ENCODE measurements at places on chromosomes 2 and 18.
A peak's percentile ranks its signal among the peaks of the same experiment; 100 is the strongest.

GRCh38 chr2:144759746-144760145 lies 239.8 kb upstream of the ZEB2 start:
- no peak for DNase-seq

DNA sequence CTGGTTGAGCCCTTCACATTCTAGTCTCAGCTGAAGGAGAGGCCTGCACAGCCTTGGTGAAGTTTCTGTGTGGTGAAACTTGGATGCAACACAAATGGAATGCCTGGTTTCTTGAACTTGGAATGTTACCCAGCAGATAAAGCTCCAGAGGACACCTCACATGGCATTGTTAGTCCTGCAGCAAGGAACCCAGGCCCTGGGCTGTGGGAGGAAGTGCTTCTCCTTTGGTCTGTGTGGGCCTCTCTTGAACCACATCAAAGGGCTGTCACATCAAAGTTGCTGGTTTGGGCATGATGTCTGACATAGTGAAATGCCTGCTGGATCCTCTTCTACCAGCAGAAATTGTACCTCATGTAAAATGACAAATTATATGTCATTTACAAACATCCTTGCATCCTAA lies 198.5 kb downstream of the FHOD3 start:
- no peak for DNase-seq

- DNase-seq = no peak
Observed at GRCh38 chr2:238314576-238314975, 5.7 kb upstream of the TRAF3IP1 start.

DNA sequence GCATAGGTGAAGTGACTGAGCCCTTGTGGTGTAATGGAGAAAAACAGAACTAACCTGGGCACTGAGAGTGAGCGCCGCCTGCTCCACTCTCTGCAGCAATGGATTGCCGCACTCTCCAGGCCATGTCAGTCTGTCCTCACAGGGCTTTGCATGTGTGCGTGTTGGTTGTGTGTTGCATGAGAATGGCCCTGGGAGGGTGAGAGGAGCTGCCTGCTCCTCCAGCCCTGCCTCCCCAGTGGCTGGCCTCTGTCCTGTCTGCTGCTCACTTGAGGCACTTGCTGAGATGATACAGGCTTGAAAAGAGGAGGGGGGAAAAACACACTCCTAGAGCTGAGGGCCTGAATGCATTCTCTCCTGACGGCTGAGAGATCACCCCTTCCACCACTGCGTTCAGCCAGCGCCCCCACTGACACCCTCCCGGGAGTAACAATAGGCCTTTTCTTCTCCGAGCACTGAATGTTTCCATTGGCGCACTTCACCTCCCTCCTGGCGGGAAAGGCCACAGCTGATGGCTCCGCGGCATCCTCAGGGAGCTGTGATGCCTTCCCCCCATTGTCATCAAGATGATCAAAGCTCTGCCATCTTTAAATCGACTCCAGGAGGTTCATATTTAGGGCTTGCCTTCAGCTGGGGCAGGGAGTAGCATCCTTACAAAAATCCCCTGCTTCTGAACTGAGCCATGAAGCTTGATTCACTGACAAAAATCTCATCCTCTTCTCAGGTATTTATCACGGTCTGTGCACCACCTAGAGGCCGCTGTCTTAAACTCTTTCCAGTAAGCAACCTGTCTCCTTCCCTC lies 49.9 kb upstream of the DAPL1 start:
- DNase-seq = peak; percentile 19

DNA sequence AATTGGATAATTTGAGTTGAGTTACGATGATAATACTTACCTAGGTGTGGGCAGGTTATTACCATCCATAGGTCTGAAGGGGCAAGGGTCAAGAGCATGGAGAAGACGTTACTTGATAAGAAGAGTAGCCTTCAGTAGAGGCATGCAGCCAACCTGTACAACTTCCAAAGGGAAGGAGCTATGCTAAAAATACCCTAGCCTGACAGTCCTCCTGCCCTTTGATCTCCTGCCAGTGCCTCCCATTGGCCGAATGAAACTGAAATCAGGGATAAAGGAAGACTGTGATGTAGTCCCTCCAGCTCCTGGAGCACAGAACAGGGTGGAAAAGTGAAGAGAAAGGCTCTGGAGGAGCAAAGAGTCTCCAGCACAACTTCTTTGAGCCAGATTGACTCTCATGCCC lies 487.4 kb downstream of the ADCYAP1 start:
- DNase-seq = no peak

DNA sequence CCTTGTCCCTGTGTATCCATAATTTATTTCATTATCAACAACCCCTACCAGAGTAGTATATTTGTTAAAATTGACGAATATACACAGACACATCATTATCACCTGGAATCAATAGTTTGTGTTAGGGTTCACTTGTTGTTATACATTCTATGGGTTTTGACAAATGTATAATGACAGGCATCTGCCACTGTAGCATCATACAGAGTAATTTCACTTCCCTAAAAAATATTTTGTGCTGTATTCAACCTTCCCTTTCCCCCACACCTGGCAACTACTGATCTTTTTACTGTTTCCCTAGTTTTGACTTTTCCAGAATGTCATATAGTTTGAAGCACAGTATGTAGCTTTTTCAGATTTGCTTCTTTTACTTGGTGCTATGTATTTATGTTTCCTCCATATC lies 132.0 kb downstream of the ZNF804A start:
- DNase-seq = no peak

- no peak for DNase-seq
Observed at GRCh38 chr2:25305775-25306174, 36.0 kb downstream of the DNMT3A start.

DNA sequence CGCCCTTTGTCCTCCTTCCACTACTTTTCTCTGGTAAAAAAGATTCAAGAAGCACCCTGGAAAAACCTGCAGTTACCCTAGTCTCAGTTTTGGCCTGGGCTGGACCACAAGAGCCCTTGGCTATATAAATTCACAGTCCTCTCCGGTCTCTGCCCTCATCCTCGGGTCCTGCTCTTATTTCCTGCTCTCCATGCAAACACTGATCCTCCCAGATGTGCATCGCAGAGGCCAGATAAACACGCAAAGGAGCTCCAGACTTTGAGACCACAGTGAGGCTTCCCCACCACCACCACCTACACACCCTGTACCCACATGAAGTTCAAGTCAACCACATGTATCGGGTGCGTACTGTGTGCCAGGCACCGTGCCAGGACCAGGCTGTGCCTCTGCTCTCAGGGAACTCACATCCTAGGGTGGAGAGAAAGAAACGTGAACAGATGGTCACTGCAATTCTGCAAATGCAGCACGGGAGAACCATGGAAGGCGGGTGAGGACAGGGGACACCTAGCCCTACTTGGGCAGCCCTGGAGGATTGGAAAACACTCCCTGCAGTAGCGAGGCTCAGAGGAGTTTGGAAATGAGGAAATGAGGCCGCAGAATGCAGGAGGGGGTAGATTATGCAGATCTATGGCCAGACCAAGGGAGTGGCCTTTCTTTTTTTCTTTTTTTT lies 7.4 kb downstream of the CTDSP1 start:
- no peak for DNase-seq

DNA sequence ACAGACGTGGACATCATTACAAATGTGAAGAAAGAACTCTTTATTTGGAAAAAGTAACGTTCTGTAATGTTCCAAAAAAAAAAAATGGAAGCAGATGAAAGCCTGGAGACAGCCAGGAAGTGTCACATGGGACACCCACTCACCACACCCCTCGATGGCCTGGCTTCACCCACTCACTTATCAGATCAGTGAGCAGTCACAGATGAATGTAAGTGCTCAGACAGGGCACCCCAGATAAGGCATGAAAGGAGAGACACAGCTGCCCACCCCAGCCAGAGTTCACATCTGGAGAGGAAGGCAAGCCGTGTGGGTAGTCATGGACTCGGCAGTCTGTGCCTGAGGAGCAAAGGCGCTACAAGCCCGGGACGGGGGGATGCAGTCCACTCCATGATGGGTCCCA lies 105.2 kb downstream of the SEPTIN10 start:
- no peak for DNase-seq

- no peak for DNase-seq
Observed at GRCh38 chr2:226181909-226182308, 617.7 kb downstream of the IRS1 start.

GRCh38 chr2:172448544-172449267 lies 21.3 kb downstream of the ITGA6 start:
- no peak for DNase-seq

GRCh38 chr18:75330308-75330707 lies 97.2 kb downstream of the SMIM21 start:
- no peak for DNase-seq

DNA sequence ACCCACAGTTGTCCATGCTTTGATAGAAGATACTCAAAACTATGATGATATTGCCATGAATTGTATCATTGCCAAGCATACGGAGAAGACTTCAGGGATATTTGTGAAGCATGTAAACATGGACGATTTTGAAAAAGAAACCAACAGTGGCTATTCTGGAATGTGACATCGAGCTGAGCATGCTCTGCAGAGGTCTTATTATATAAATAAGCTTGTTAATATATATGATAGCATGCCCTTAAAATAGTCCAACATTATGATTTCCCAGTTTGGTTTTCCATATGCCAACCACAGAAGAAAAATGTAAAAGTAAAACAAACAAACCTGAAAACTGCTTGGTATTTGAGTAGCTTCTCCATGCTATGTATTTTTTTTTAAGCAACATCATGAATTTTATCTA lies 159.1 kb downstream of the LNPK start:
- no peak for DNase-seq

DNA sequence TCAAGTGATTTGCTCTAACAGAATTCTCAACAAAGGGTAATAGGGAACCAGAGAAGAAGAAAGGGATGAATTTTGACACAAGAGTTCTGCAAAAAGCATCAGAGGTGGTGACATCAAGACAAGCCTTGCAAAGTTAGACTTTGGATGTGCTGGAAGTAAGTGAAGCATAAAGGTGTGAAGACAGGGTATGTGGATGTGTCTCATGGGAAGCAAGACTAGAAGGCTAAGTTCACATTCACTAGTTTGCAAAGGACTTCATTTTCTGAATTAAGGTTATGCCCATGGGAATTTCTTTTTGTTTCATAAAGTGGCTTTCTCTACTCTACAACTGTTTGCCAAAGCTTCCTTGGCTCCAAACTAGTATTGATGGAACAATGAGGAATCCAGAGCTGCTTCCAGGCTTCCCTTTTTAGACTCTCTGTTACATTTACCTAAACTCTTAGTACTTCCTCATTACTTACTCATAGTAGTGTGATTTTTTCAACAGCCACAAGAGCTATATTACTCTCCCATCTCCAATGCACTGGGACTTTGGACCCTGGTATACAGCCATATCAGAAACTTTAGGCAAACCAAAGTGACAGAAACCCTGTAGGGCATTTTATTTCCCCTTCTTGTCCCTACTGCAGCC lies 21.1 kb upstream of the IHH start:
- DNase-seq = no peak

DNA sequence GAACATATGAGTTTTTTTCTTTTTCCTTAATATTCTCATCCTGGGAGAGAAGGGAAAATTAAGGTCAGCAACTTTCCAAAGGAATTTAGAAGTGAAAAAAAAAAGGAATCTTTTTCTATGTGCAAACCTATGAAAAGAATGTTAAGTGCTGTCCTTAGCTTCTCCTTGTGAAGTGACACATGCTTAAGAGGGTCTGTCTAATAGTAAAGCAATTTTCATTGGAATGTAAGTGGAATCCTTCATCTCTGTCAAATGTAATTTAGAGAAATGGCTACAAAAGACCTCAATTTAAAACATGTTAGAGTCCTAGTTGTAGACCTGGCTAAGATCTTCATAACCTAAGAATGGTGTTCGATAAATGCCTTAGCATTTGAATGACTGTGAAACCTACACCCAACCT lies 117.4 kb upstream of the EPB41L3 start:
- no peak for DNase-seq

DNA sequence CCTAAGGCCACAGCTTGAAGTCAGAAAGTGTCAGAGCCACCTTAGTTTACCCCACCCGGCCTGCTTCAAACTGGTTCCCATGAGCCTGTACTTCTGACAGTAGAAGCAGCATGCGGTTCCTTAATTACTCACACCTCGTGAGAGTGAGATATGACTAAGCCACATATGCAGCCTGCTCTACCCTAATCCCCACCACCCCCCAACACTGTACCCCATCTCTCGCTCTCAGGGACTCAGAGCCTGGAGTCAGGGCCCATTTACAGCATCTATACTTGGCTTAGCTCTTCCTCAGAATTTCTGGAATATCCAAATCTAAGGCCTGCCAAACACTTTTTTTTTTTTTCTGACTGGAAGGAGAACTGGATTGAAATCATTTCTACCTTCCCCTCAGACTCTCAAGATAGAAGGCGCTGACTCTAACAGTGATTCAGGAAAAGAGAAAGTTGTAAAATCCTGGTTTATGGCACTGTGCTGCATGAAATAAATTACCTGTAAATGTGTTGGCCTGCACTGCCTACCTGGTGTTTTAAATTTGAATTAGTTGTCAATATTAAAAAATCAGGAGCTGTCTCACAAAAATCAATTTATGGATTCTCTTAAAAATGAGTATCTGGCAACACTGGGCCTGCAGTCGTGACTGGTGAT lies 360.0 kb downstream of the RND3 start:
- no peak for DNase-seq

DNA sequence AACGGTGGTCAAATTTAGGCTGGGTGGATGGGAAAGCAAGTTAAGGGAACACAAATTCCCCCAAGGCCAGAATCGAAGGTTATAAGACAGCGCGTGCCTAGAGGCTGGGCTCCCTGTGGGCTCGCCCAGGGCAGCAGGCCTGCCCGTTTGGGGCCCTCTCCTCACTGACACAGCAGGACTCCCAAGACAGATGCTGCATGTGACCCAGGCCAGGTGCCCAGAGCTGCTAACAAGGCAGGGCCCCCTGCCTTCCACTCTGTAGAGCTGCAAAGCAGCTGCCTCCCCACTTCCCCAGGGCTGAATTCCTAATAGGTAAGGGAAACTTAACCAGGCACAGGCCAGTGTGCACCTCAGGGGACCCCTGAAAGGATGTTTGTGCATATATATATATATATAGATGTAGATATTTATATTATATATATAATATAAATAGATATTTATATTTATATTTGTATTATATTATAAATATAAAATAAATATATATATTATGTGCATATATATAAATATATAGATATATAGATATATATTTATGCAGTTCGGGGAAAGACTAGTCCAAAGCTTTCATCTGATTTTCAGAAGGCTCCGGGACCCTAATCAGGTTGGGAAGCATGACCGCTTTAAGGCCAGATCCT lies 43.7 kb downstream of the TMEM37 start:
- DNase-seq = no peak

- no peak for DNase-seq
Observed at GRCh38 chr2:15546297-15547098, 14.6 kb downstream of the NBAS start.

DNA sequence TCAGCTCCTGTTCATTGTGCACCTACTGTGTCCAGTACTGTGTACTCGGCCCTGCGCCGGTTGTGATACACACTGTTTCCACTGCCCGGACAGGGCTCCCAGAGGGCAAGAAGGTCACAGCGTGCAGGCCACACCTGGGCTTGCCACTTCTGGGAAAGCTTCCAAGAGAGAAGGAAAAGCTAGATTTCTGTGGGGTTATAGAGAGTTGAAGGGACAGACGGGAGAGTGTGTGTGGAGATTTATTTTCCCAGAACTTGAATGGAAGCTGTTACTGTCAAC lies 3.8 kb upstream of the CNDP1 start:
- no peak for DNase-seq

GRCh38 chr2:239904496-239904895 lies 120.6 kb downstream of the NDUFA10 start:
- no peak for DNase-seq

Data from NCI-H2081 treated with DMSO at 0.1 percent for 48 hours (cell line).